LNCaP clone FGC (cell line): ENCODE measurements at places on chromosomes 5 and 9.

DNA sequence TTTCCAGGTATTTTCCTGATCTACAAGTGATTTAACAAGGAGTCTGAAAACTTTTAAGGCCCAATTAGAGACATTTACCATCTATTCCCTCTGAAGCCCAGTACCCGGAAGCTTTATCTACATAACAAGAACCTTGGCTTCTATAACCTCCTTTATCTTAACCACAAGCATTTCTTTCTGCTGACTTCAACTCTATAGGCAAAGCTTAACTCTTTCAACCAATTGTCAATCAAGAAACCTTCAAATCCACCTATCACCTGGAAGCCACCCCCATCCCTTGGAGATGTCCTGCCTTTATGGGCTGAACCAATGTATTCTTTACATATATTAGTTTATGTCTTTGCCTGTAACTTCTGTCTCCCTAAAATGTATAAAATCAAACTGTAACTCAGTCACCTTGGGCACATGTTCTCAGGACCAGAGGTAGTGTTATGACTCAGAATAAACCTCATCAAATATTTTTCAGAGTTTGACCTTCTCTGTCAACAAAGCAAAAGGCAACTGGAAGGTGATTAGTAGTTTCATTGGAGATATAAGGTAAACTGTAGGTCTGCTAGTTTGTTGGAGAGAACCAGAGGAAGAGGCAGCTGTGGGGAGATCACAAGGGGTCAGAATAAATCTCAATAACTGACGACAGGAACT is 13.0 kb upstream of the RIMOC1 start:
- DNase-seq = no peak

- no peak for DNase-seq
Observed at GRCh38 chr9:87722393-87723088, 3.4 kb upstream of the CTSL start.

- no peak for DNase-seq
Observed at GRCh38 chr5:141672071-141672840, 9.8 kb downstream of the ARAP3 start.

- no peak for DNase-seq
Observed at GRCh38 chr5:98722188-98722587, 51.3 kb upstream of the RGMB start.

- DNase-seq = no peak
Observed at GRCh38 chr9:97528529-97529230, 27.2 kb downstream of the TMOD1 start.

GRCh38 chr5:146883511-146883910 is 5.0 kb upstream of the PPP2R2B start:
- no peak for DNase-seq

DNA sequence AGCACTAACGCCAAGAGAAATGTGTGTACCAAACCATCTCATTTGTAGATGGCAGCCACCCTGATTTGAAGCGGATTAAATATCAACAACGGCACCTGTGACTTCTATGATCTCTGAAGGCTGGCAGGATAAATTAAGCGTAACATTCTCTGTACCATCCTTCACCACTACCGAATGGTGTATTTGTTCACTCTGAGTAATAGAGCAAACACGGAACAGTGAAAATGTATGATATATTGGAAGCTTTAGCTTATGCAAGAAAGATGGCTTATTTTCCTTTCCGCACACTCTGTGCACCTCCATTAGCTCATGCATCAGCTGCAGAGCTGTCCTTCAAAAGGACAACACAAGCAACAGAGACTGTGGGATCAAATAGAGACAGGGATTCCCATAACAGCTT is 431.1 kb downstream of the PRELID2 start:
- DNase-seq = no peak

DNA sequence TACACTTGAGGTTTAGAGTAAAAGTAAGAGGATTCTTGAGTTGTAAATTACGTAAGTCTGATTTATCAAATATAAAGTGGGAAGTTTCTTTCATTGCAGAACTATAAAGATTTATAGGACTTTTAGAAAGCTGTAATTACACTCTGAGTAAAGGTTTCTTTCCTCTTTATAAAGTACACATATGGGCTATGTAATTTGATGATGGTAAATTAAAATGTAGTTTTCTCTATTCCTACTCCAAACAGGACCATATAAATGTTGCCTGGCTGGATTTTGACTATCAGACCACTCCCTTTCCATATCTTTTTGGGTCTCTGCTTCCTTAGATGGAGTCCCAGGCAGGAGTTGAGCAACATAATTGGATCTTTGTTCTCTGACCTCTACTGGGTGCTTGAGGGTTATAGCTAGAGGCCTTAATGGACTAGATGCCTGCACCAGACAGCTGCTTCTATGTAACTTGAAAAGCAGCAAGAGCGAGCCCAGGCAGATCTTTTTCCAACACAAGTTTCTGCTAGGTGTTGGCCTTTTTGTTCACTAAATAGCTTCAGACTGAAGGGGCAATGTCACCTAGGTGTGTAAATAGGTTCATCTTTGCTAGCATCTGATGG is 11.4 kb upstream of the TEX48 start:
- DNase-seq = no peak

DNA sequence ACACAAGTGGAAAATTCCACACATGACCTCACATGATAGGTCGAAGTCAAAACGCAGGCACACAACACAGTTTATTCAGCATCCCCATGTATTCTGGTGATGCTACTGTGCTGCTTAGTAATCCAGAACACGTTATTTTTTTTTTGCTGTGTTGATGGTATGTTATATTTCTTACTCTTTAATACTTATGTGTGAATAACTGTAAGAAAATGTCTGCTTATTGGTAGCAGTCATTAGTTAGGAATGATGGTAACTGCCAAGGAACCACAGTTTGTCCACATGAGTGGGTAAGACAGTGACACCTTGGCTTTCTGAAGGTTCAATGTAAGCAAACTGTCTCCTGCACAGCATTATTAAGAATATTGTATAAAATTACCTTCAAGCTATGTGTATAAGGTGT is 107.7 kb upstream of the DAPK1 start:
- no peak for DNase-seq

- no peak for DNase-seq
Observed at GRCh38 chr5:137090721-137091120, 408.4 kb downstream of the SPOCK1 start.

DNA sequence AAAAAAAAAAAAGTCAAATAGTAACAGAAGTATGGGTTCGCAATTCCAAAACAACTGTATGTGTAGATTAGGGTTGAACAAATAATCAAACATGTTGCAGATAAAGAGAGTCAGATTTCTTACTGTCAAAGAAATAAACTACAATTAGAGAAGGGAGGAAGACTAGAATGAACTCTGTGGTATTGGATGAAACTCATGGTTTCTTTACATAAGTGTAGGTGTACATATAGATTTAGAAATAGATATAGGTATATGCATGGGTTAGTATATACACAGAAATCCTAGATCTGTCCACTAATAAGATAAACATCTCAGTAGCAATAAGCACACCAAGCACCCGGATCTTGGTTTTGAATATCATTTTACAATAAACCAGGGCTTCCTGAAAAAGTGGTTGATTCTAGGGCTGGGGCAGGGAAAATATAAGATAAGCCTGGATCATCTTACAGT is 21.3 kb downstream of the DTWD2 start:
- DNase-seq = peak; percentile 39

- DNase-seq = no peak
Observed at GRCh38 chr5:175517824-175518450, 39.6 kb downstream of the SFXN1 start.

DNA sequence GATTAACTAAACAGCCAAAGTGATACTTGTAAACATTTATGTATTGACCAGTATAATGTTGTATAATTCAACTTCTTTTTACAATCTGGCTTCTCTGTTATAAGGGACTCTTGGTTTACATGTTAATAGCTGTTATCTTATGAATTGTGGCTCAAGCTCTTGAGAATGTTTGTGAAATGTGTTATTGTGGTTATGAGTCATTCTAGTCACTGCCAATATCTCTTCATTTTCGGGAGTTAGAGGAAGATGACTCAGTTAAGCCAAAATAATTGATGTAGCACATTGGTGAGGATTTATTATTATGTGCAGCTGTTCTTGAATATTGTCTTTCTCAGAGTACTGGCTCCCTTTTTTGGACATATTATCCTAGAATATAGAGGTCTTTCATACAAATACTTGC is 655.2 kb upstream of the RIOK2 start:
- DNase-seq = no peak

DNA sequence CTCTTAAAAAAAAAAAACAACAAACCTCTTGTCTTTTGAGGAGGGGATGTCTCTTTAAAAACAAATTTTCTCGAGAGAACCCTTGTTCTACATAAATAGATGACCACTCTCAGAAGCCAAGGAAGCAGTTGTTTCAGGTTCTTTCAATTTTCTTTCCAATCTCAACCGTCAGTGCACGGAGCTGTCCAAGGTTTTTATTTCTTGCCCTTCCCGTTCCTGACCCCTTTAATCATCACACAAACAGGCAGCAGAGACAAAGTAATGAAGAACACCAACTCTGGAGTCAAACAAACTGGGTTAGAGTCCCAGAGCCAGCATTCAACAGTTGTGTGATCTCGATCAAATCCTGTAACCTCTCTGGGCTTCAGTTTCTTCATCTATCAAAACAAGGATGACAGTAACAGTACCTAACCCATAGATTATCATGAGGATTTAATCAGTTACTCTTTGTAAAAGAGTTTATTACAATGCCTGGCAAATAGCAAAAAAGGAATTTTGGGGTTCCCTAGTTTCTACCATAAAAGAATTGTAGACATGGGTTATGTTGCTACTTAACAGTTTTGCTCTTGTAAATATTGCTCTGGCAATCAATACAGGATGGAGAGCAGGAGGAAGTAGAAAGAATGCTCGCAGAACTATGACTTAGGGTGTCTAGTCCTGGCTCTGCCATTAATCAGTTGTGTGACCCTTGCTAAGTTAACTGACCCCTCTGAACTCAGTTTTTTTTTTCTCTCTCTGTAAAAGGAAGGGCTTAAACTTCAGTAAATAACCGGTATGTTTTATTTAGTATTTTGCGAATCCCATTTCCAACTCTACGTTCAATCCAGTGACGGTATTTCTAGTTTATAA is 1.0 kb upstream of the NIM1K start:
- no peak for DNase-seq

DNA sequence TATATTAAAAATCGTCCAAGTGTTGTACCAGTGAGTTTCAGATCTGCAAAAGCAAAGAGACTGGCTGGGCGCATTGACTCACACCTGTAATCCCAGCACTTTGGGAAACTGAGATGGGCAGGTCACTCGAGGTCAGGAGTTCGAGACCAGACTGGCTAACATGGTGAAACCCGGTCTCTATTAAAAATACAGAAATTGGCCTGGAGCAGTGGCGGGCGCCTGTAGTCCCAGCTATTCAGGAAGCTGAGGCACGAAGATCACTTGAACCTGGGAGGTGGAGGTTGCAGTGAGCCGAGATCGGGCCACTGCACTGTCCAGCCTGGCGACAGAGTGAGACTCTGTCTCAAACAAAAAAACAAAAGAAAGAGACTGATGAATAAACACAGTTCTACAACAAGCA is 18.3 kb upstream of the B4GALT1 start:
- no peak for DNase-seq

DNA sequence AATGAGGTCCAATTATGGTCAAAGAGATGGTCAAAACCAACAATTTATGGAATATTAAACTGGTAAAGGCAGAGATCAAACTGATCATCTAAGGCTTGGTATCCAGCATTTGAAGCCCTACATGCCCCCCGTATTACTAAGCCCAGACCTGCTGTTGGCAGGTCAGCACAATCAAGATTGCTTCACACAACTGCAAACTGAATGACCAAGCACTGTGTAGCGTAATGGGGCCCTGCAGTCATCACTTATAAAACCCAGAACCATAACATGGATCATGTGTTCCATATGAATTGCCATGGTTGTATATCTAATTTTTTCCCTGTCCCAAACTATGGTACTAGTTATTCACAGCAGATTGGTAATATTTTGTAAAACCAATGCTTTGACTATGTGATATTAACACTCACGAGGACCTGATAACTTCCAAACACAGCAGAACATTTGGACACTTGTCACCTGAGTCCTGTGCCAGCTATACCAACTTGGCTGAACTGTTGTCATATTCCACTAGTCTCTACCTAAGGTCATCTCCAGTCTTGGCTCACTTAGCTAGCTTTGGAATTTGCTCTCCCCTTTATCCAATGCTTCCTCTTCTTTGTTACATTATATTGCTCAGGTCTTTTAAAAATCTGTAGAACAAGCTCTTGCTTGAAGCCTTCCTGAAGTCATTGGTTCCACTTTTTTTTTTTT is 81.7 kb upstream of the HMHB1 start:
- no peak for DNase-seq

- DNase-seq = no peak
Observed at GRCh38 chr5:10077791-10078545, 171.7 kb downstream of the ATPSCKMT start.

DNA sequence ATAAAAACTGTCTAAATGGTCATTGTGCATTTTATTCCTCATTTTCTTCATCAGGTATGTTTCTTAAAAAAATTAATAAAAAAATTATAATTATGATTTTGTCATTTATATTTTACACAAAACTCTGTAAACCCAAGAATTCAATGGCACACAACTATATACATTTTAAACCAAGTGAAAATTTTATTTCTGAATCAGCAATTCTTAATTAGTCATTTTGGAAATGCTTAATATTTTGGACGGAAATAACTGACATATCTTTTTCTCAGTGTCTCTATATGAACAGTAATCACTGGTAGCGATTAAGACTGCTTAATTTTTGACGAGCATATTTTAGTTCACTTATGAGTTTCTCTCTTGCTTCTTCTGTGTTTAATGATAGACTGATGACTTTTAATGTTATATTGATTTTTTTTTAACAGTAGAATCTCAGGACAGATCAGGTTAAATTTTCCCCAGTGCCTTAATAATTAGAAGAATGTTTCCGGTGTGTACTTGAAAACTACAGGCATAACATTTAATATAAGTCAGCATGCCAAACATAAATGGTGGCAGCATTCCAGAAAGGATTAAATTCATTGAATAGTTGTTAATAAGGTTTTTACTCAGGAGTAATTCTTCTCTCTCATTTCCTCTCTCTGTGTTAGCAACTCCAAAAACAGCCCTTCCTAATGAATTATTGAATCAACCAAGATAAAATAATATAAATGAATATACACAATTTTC is 644.7 kb upstream of the CDH6 start:
- DNase-seq = no peak

DNA sequence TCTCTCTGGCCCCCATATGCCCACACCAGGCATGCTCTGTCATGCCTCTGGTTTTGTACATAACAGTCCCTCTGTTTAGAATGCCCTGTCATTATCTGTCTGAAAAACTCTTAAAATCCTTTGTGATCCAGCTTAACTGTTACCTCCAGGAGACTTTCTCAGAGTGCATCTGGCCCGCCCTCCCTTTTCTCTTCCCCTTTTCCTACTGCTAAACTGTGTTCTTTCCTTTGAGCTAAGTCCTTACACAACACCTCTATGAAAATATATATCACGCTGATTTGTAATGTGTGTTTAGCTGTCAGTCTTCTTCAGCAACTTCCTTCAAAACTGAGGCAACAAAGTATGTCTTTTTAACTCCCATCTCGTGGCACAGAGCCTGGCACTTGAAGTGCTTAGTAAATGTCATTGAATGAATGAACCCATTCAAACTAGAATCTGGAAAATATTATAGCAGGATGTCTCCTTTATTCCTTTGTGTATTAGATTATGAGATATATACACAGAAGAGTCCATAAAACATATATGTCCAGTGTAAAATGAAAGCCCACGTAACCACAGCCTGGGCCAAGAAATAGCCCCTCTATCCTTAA is 166.2 kb upstream of the KLF9 start:
- no peak for DNase-seq

GRCh38 chr9:87433853-87434252 is 63.8 kb upstream of the DAPK1 start:
- DNase-seq = no peak

- no peak for DNase-seq
Observed at GRCh38 chr9:91884696-91885687, 65.0 kb downstream of the ROR2 start.

GRCh38 chr9:104330841-104331240 is 173.2 kb upstream of the OR13F1 start:
- DNase-seq = no peak
